ENCODE measurements at places on chromosomes 1 and 21.
A peak's percentile ranks its signal among the peaks of the same experiment; 100 is the strongest.

DNA sequence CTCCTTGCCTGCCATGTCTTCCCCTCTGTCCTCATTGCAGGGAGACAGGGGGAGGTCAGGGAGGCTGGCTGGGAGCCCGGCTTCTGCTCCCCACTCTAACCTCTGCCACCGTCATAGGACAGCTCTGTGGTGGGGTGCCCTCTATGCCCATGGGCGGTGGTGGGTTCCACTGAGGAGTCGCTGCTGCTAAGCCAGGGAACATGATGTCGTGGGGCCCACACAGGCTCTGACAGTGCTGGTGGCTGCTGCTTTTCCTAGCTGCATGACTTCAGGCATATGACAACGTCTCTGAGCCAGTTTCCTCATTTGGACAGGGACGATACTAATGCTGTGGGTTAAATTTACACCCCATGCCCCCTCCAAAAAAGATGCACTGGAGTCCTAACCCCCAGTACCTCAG is 14.7 kb downstream of the KCNA10 start:
- no peak for DNase-seq

GRCh38 chr1:181159451-181160140 is 71.1 kb downstream of the IER5 start:
- no peak for DNase-seq

DNA sequence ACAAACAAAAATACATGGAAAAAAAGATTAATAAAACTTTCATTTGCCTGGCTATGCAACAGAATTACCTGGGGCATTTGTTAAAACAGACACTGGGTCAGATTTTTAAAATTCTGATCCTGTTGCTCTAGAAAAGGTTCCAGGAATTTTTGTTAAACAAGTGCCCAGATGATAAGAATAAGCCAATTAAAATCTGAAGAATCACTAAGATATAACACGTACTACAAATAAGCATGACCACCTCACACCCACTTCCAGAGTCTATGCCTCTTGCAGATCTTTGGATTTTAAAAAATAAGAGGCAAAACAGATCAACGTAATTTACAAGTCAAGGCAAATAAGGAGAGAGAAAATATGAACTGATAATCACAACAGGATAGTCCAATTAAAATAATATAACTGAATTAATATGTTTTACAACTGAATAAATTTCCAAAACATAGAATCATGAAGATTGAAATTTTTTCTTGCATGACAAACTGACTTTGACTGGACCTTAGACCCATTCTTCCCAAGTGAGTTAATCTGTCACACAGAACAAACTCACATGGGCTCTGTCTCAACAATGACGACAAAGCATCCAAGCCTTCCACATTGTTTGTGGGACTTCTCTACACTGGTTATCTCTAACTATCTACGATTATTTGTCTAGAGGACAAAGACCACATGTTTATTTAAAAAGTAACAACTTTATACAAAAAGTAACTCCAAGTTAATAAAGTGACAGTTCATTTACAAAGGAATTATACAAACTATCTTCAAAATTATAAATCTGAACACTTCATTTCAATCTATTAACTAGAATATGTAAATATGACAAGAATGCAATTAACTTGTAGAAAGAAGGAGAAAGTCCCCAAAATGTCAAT is 56.9 kb downstream of the COP1 start:
- no peak for DNase-seq

DNA sequence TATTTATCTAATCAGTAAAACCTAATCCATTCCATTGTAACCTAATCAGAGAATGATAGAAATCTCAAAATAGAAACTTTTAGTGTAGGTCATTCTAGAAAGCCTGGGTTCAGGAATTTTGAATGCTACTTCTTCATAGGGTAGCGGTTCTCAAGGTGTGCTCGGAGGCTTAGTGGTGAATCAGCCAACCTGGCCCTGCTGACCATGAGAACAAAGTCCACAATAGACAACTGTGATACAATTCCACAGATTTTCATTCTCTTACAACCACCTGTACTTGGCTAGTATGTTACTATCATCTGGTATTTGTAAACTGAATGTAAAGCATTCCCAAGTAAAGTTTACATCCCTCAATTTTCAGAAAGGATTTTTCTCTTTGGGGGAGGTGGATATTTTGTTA is 7.5 kb upstream of the PUM1 start:
- DNase-seq: no peak

DNA sequence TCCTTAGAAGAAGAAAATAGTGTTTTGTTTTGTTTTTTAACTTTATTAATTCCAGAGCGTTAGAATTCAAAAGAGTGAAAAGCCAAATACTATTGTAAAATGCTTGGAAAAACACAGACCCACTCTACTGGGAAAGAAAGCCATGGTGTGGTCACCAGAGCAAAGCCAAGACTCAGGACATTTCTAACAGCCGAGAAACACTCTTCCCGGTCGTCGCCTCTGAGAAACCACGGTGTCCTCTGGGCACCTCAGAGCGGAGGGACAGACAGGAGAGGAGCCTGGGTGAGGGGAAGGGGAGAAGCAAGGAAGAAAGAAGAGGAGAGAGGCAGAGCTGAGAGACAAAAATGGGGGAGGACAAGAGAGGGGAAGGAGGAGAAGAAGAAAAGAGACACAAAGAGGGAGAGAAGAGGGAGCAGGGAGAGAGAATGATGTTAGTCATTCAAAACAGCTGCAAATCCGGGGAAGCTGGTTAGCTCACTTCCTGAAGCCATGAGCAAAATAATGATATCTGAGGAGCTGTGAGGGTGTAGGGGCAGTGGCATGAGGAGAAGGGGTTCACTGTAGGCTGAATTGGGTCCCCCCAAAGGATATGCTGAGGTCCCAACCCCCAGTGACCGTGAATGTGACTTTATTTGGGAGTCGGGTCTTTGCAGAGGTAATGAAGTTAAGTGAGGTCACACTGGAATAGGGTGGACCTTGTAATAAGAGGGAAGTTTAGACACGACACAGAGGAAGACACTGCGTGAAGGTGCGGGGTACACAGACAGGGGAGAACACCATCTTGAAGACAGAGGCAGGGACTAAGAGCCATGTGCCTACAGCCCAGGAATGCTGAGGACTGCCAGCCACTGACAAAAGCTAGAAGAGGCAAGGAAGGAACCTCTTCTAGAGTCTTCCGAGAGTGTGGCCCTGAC is 58.2 kb upstream of the DMRTB1 start:
- DNase-seq: no peak

GRCh38 chr1:23423415-23424292 is 894 bp downstream of the TCEA3 start:
- no peak for DNase-seq

DNA sequence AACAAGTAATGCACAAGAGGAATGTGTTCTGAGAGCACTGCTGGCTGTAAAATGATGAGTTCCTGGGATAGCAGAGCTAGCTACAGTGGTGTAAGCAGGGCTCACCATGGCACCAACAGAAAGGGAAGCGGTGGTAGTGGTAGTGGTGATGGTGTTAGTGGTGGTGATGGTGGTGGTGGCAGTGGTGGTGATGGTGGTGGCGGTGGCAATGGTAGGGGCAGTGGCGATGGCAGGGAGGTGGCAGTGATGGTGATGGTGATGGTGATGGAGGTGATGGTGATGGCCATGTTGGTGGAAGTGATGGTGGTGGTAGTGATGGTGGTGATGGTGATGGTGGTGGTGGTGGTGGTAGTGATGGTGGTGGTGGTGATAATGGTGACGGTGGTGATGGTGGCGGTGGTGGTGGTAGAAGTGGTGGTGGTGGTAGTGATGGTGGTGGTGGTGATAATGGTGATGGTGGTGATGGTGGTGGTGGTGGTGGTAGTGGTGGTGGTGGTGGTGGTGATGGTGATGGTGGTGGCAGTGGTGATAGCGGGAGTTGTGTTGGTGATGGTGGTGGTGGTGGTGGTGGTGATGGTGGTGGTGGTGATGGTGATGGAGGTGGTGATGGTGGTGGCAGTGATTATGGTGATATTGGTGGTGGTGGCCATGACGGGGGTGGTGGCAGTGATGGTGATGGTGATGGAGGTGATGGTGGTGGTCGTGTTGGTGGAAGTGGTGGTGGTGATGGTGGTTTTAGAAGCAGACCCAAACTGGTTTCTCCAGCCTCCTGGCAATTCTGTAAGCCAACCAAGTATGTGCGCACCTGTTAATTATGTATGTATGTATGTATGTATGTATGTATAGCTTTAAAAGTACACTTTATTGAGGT is 254.1 kb downstream of the TRABD2B start:
- no peak for DNase-seq

DNA sequence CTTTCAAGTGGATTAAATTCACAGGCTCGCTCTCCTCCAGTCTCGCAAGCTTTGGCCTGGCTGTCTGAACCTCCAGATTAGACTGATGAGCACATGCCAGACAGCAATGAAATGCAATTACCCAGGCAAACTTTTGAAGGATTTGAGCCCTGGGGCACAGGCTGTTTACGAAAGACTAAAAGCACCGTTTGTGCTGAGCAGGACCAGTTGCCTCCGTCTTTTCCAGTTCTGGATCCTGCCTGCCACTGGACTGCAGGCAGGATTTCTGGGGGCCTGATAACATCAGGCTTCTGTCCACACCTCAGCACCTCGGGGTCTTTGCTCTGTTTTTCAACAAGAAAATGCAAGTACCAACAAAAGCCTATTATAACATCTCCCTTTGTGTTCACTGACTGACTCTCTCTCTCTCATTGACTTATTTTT is 145.7 kb downstream of the CLIC6 start:
- DNase-seq: no peak

DNA sequence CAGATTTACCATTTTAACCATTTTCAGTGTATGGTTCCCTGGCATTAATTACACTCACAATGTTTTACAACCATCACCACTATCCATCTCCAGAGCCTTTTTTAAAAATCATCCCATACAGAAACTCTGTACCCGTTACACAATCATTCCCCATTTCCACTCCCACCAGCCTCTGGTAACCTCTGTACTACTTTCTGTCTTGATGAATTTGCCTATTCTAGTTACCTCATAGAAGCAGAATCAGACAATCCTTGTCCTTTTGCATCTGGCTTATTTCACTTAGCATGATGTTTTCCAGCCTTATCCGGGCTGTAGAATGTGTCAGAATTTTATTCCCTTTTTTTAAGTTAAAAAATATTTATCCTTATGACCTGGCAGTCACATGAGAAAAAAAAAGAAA is 33.0 kb downstream of the PGM1 start:
- no peak for DNase-seq

DNA sequence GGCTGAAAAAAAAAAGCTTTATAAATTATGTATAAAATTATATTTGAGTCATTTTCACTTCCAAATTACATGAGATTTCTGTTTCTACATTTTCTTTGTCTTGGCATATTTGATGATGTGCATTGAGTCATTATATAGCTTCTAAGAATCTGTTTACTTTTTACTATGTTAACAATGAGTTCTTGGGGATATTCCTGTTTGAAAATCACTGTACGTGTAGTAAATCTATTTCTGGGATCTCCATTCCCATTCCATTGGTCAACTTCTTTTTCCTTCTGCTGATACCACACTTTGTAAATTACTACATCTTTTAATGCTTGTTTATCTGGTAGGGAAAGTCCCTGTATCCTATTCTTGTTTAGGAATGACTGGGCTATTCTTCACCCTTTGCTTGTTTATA is 43.6 kb downstream of the TNFRSF9 start:
- DNase-seq: no peak

GRCh38 chr1:212368073-212368484 is 46.6 kb downstream of the PACC1 start:
- peak; percentile 68 for DNase-seq

- no peak for DNase-seq
Measured at GRCh38 chr1:207218512-207219362, 102.7 kb upstream of the CD55 start.

DNA sequence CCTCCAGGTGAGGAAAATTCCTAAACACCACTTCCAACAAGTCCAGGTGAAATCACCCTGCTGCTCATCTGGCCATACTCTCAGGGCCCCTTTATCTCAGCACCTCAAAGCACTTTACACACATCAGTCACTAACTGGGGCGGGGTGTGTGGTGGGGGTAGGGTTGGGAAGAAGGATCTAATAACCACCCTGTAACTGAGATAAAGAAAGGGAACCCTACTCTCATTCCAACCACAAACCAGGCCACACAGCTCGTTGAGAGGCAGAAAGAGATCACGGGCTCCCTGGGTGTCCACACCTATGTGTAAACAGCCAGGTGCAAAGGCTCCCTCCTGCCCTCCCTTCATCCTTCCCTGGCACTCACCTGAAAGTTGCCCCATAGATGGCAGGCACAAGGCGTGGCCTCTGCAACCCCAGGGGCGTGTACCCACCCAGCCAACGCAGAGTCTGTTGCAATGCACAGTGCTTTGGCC is 20.4 kb downstream of the GPR161 start:
- DNase-seq: no peak

DNA sequence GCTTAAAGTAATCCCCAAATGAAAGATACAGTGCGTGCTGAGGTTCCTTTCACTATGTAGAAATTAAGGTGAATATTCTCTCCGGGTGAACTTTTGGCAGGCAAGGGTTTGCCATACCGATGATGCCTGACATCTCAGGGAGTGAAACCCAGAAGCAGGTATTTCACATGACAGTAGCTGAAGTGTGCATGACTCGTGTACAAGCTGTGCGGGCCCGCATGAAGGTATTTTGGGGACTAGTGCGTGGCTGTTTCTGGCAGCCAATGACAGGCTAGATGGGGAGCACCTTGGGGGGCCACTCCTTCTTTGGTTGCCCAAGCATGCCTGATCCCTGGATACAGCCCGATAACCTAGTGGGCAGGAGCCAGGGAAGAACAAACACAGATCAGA is 569.0 kb downstream of the SMYD3 start:
- no peak for DNase-seq

DNA sequence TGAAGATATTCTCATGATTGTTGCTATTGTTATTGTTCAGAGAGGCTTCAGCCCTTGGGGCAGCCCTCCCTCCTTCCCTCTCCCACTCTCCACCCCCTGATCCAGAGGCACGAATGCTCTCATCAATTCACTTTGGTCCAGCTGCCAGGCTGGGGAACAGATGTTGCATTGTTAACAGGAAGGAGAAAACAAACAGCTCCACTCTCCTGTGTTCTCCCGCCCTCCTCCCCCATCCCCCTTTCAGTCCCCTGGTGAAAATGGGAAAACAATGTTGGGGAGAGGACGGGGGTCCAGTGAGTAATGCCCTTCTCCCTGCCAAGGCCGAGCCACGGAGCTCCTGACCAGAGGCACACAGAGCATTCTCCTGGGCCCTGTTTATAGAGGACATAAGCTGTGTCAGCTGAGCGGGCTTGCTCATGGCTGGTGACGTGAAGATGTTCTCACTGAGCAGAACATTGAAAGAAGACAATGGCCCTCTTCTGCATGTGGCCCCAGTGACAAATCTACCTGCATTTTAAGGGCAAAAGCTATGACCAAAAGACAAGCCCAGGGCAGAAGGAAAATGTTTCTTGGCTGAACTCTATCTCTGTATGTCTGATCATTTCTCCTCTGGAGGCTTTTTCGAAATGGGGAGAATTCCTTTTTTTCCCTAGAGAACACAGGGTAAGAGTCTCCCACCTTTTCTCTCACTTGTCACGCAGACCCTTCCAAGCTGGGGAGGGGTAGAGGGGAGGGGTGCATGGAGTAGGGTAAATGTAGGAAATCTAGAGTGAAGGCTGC is 111.7 kb downstream of the GLUL start:
- no peak for DNase-seq

GRCh38 chr1:30379684-30380624 is 343.4 kb downstream of the MATN1 start:
- peak; percentile 70 for DNase-seq

GRCh38 chr1:63630666-63631065 is 37.5 kb downstream of the PGM1 start:
- DNase-seq: no peak

Measured in NCI-H2081 (cell line).